ENCODE measurements at places on chromosomes 2 and 18.

DNA sequence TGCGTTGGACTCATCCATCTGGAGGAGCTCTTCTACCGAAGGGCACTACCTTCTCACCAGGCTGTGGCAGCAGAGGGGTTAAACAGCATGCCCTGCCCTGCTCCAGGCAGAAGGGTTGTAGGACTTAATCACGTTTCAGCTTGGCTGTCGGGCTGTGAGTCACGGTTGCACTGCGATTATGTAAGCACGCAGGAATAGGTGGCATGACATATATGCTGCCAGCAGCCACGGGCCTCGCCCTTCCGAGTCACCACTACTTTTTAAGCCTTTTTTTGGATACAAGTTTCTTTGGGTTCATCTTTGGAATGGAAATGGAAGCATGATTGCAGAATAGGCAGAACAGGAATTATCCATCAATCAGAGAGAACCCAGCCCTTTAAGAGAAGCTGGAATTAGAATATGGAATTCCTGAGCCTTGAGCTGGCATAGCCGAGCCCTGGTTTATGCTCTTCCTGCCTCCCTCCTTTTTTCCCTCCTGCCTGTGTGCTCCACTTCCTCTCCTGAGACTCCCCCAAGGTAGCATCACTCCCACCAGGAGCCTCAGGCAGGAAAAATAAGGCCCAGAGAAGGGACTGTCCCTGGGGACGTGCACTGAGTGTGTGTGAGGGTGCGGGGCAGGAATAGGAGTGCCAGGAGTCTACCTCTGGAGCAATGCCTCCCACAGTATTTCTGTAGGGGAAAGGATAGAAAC lies 86.8 kb downstream of the SEMA4F start:
- DNase-seq: peak; percentile 91

DNA sequence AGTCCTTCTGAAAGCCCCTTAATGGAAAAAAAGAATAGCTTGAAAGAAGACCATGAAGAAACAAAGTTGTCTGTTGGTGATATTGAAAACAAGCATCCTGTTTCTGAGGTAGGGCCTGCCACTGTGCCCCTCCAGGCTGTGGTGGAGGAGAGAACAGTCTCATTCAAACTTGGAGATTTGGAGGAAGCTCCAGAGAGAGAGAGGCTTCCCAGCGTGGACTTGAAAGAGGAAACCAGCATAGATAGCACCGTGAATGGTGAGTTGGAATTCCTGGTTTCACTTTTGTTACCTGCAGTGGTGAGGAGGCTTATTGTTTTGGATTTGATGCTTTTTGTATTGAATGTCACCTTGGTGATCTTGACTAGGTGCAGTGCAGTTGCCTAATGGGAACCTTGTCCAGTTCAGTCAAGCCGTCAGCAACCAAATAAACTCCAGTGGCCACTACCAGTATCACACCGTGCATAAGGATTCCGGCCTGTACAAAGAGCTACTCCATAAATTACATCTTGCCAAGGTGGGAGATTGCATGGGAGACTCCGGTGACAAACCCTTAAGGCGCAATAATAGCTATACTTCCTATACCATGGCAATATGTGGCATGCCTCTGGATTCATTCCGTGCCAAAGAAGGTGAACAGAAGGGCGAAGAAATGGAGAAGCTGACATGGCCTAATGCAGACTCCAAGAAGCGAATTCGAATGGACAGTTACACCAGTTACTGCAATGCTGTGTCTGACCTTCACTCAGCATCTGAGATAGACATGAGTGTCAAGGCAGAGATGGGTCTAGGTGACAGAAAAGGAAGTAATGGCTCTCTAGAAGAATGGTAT lies 13.3 kb downstream of the SLC20A1 start:
- DNase-seq: no peak

GRCh38 chr18:55403421-55403949 lies 184.5 kb downstream of the TCF4 start:
- DNase-seq: peak; percentile 20

DNA sequence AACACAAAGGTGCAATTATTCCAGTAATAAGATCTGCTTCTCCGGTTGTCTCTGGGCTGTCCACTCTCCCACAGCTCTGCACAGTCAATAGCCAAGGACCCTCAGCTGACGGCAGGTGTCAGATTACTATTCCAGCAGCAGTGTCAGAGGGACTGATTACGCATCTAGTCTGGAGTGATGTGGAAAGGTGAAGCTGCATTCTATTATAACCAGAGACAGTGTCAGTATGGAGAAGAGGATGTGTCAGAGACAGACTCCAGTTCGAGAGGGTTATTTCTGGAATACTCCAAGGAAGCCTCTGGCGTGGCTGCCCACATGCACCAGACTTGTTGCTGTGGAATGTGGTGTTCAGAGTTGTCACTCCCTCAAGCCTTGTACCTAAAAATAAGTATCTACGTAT lies 163.6 kb upstream of the TMEM200C start:
- peak; percentile 51 for DNase-seq

- no peak for DNase-seq
These were observed 37.5 kb downstream of the ANXA4 start for GRCh38 chr2:69779258-69780001.

DNA sequence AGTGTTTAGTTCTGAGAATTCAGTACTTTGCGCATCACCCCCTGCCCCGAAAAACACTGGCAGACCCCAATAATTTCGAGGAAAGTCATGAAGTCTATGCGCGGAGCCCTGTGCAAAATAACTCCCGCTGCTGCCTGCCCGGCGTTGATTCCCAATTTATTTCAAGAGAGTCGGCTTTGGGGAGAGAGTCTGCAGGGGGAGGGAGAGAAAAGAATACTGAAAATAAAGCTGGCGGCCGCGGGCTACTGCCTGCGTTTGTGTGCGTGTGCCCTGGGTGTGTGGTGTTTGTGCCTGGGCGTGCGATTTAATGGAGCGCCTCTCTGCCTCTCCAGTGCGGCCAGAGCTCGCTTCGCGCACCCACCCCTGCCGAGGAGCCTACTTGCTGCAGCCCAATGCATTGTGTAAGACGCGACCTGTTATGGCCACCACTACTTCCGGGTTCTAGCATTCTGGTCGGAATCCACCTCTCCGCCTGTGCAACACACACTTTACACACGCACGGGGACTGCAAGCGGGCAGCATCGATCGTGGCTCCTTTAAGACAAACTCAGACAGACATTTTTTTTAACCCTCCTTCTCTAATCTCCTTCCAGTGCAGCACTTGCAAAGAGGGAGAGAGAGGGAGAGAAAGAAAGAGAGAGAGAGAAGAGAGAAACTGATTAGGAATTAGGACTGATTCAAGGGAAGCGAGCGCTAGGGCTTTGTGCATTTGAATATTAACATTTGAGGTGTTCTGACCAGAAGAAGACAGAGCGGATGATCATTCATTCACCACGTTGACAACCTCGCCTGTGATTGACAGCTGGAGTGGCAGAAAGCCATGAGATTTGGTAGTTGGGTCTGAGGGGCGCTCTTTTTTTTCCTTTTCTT lies at the start of gene MEIS1:
Gene MEIS1 (plus strand): TSS at position 447 of the 870 bp plus-strand sequence. CDS start 732 bp downstream, outside the sequence.
- peak; percentile 95 for DNase-seq

GRCh38 chr2:122009561-122009960 lies 254.1 kb downstream of the TSN start:
- no peak for DNase-seq

DNA sequence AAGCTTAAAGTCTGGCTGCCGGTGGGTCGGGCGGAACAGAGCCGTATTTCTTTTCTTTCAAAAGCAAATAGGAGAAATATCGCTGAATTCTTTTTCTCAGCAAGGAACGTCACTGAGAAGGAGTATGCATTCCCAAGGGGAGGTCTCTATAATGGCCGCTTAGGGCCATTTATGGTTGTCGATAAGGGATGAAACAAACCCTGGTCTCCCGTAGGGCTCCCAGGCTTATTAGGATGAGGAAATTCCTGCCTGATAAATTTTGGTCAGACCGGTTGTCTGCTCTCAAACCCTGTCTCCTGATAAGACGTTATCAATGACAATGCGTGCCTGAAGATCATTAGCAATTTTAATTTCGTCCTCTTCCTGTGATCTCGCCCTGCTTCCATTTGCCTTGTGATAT lies 227.7 kb upstream of the ZEB2 start:
- no peak for DNase-seq

GRCh38 chr2:71776227-71776626 lies 322.9 kb downstream of the DYSF start:
- no peak for DNase-seq

GRCh38 chr2:172580544-172580943 lies 24.7 kb downstream of the PDK1 start:
- no peak for DNase-seq

DNA sequence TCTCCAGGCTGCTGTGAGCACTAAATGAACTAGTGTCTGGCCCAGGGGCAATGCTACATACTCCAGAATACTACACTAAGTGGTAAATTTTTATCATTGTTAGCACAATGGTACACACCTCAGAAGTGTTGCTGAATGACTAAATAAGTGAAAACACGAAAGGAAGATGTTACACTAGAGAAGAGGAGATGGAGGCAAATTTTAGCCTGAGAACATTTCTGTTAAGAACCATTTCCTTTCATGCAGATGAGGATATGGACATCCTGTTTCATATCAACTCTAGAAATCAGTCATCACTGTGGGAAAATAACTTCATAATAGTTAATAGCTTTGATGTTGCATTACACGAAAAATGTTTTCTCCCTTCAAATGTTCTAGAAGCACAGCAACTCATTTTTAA lies 117.6 kb upstream of the STK17B start:
- no peak for DNase-seq
